HFFc6 (cell line): ENCODE measurements at places on chromosomes 7 and 10. TPM values are rescaled to one million over a fixed set of nuclear protein-coding genes. Genes with fewer than 3 reads are reported as not detected.

AS3MT gene
- 1.8 to 4.1 TPM (median 3.0 TPM) in 3 replicates for total RNA-seq

NODAL gene
- not detected in 3 replicates for total RNA-seq

CLEC2L gene
- not detected in 2 replicates for total RNA-seq

FAM241B gene
- total RNA-seq, result 0.29 to 0.32 TPM in 2 of 3 replicates, not detected in the other

NRG3 gene
- total RNA-seq, result not detected in 3 replicates

HGF gene
- 0.63 to 5.6 TPM (median 0.99 TPM) in 3 replicates for total RNA-seq

PMPCB gene
- 50.2 to 53.7 TPM (median 53.6 TPM) in 3 replicates for total RNA-seq

ITGA8 gene
- total RNA-seq, result not detected in 3 replicates

IFIT1 gene
- 32.9 to 52.5 TPM (median 46.0 TPM) in 3 replicates for total RNA-seq

PLOD3 gene
- 128 to 171 TPM (median 162 TPM) in 3 replicates for total RNA-seq

HOXA10 gene
- 38.9 to 43.5 TPM (median 39.4 TPM) in 3 replicates for total RNA-seq

OR2A5 gene
- not detected in 2 replicates for total RNA-seq

AP5Z1 gene
- 47.6 and 50.4 TPM in 2 replicates for total RNA-seq

CHCHD2 gene
- total RNA-seq, result 400 to 538 TPM (median 429 TPM) in 3 replicates

GDF2 gene
- not detected in 2 replicates for total RNA-seq

DNA sequence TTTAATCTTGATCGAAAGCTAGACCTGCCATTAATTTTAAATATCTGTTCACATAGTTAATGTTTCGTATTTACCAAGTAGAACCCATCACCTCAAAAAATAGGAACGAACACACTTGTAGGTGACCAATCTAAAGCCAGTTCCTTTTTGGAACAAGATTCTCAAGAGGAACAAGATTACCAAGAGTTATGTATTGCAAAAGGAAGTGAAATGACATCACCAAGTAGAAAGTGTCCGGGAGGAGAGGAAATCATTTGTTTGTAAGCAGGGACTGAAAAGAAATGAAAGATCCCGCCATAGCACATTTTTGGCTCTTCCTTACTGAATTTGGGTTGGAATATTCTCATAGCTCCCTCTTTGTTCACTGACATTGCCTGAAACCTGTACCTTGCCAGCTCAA lies 1200.5 kb downstream of the SORCS1 start:
- DNase-seq, result no peak

- DNase-seq, result no peak
Measured at GRCh38 chr10:82438277-82438676, 563.3 kb downstream of the NRG3 start.

- DNase-seq, result peak; percentile 19
Measured at GRCh38 chr7:111708072-111708471, 145.8 kb upstream of the IMMP2L start.

- no peak for DNase-seq
Measured at GRCh38 chr7:919924-920341, 34.5 kb downstream of the ADAP1 start.

DNA sequence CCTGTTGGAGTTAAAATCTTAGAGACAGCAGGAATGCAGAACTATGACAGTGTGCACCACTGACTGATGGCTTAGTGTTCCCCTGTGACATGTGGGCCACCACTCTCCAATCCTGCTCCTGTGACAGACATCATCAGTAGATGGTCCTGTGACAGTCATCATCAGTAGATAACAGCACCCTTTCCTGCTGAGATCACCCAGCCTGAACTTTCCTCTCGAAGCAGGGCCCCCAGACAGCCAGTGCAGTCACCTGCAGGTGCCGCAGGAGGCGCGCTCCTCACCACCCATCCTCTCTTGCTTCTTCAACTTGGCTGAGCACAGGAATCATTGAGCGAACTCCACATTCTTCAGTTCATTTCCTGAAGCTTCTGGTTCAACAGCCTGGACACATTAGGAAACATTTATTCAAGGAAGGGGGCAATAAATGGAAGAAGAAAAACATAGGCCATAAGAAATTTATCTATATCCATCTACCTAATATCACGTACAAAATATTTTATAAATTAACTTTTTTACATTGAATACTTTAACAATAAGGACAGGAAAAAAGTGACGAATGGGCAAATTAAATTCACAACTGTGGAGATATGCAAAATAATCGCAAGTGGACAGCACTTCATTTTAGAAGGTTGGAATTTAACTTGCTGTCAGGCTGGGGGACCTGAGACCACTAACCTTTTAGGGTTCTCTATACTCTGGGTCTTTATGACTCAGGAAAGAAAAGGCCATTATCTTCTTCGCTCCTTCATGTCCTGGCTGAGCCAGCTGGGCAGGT lies 32.0 kb upstream of the MKI67 start:
- DNase-seq, result no peak

DNA sequence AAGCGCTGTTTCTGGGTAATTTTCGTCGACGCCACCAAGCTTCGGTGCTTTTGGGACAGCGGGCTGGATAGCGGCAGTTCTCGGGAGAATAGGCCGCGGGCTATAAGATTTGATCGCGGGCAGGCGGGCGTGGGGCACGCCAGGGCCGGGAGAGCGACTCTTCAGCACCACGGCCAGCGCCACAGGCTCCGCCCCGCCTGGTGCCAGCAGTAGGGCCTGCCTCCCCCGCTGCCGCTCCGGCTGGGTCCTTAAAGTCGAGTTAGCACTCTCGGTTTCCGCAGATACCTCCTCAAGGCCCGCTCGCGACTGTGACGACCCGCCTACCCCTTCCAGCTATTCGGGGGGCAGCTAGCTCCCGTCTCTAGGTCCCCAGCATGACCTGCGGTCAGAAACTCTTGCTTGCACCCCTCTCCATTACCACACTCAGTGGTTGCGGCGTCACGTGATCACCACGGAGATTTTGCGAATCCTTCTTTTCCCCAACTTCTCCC lies 9.4 kb downstream of the NXPH1 start:
- DNase-seq, result no peak

GRCh38 chr10:3006607-3007006 lies 60.7 kb upstream of the PFKP start:
- DNase-seq, result no peak

DNA sequence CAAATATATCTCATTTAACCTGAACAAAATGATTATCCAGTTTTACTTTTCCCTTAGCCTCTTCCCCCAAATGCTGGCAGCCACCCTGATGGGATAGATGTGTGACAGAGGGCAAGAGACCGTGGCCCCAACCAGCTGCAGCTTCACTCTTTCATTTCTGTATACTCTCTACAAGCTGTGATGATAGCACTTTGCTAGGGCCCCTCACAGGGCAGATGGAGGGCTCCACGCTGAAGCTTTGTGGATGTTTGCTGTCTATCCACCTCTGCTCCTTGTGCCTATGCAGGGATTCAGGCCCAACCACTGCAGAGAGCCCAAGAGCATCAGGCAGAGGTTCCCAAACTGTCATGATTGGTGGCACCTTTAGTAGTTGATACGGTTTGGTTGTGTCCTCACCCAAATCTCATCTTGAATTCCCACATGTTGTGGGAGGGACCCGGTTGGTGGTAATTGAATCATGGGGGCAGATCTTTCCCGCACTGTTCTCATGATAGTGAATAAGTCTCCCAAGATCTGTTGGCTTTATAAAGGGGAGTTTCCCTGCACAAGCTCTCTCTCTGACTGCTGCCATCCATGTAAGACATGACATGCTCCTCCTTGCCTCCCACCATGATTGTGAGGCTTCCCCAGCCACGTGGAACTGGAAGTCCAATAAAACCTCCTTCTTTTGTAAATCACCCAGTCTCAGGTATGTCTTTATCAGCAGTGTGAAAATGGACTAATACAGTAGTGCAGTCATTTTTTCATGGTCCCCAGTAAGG lies 20.1 kb downstream of the HTRA1 start:
- no peak for DNase-seq

GRCh38 chr7:151178236-151178635 lies 8.8 kb downstream of the ASB10 start:
- DNase-seq, result no peak

DNA sequence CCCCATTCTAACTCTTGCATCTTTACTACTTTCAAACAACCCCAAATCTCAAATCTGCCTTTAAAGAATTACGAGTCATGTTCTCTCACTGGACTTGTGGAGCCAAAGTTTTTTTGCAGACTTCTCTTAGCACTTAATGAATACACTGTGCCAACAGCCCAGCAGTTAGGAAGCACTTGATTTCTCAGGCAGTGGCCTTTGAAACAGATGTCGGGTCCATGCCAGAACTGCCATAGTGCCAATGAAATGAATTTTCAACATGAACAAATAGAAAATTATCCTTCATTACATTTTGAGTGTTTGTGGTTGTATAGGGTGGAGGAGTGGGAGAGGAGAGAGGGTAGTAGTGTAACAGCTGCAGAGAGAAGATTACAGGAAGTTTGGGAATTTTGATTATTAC lies 5.9 kb downstream of the BORCS7 start:
- no peak for DNase-seq

DNA sequence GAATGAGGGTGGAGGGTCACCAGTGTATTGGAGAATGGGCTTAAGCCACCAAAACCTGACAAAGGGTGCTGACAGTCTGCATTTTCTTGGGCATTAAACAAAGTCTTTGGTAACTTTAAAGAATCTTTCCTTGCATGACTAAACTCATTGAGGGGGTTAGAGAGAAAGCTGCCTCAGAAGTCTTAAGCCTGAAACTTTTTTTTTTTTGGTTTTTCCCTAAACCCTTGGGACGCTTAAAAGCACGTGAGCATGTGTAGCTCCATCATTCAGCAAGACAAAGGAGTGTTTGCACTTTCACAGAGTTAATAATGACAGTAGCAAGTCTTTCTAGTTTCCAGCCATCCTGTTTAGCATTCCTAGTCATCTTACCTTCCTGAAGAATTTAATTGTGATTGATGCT lies 110.7 kb downstream of the LRMDA start:
- no peak for DNase-seq

GRCh38 chr7:30970594-30971094 lies 6.9 kb downstream of the GHRHR start:
- DNase-seq, result no peak

- no peak for DNase-seq
Measured at GRCh38 chr10:58385784-58386112, 538 bp downstream of the TFAM start.

- DNase-seq, result peak; percentile 61
Measured at GRCh38 chr7:80478683-80479082, 33.2 kb downstream of the GNAT3 start.

- peak; percentile 78 for DNase-seq
Measured at GRCh38 chr7:111855161-111855841, 293.0 kb upstream of the IMMP2L start.

- DNase-seq, result peak; percentile 24
Measured at GRCh38 chr7:17646253-17646956, 293.9 kb downstream of the SNX13 start.

DNA sequence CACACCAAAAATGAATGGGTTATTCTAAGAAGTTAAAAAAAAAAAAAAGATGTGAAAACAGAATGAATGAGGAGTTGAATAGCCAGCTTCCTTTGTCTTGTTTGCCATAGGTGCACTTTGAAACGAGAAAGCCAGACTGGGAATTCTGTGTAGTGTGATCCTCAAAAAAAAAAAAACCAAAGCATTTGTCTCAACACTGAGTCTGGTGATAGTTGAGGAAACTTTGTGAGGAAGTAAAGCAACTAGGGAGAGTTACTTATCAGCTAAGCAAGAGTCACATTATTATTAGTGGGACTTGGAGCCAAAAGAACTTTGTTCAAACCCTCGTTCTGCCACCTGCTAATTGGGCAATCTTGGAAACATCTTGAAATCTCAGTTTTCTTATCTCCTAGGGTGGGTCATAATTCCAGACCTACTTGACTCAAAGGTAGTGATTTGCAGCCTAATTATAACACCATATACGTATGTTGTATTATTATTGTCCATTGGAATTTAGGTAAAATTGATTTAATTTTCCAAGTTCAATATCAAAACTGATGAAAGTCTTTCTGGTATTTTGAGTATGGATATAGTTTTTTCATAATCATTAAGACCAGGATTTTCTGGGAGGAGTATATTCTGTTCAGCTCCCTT lies 99.8 kb upstream of the GJD4 start:
- DNase-seq, result no peak

GRCh38 chr10:86082556-86082955 lies 284.0 kb downstream of the GRID1 start:
- DNase-seq, result no peak

GRCh38 chr10:124476043-124476725 lies 14.6 kb downstream of the LHPP start:
- no peak for DNase-seq

DNA sequence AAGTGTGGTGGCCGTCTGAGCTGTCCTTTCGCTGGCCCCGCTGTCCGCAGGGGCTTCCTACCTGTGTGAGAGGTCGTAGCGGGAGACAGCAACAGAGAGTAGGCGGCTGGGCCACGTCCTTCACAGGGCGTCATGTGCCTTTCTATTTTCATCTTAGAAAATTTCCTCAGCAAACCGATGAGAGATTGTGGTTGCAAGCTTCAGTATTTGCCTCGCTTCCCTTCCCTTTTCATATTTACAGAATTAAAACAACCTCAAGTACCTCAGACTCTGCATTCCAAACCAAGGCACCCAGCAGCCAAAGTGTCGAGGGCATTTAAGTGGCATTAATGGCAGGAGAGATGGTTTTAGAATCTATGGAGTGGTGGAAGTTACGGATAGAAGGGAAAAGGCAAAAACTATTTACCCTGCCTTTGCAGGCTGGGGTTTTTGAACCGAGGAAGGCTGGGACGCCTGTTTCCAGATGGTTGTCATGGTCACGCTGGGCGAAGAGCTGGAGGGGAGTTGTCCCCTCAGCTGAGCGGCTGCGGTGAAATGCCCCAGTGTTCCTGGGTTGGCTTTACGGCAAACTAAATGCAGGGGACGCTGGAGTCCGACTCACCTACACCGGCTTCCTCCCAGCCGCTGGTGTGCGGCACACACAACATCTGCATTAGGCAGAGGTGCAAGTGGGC lies 41.9 kb downstream of the WIPI2 start:
- no peak for DNase-seq

DNA sequence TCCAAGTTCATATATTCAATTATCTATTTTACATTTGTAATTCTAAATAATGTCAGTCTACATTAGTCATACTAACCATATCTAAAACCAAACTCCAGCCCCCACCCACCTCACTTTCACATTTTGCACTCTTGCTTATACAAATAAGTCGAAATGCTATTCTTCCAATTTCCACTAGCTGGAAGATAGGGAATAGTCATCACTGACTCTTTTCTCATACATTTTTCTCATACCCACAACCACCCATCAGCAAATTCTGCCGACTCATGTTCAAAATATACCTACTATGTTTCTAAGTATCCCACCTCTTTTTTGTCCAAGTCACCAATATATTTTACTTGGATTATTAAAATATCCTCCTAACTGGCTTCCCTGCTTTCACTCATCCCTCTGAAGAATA lies 93.2 kb upstream of the DGKB start:
- peak; percentile 47 for DNase-seq

DNA sequence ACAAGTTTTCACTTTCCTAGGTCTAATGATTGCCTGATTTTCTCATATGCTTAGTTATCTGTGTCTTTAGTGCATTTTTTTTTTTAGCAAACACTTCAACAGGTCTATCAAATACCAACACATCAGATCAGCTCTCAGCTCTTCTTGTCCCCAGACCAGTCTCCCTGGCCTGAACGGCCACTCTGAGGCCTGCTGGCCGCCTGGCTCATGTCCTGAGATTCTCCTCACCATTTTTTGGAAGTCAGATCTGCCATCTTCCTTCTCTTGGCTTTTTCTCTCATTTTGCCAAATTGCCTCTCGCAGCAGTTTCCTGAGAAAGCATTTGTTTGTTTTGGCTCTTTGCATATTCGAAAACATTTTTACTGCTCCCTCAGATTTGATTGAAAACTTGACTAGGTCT lies 29.3 kb downstream of the PPP2R2D start:
- DNase-seq, result no peak

- peak; percentile 70 for DNase-seq
Measured at GRCh38 chr7:151088856-151089699, 2.8 kb downstream of the AGAP3 start.
